ENCODE measurements at places on chromosomes 13 and 19.
A peak's percentile ranks its signal among the peaks of the same experiment; 100 is the strongest.

DNA sequence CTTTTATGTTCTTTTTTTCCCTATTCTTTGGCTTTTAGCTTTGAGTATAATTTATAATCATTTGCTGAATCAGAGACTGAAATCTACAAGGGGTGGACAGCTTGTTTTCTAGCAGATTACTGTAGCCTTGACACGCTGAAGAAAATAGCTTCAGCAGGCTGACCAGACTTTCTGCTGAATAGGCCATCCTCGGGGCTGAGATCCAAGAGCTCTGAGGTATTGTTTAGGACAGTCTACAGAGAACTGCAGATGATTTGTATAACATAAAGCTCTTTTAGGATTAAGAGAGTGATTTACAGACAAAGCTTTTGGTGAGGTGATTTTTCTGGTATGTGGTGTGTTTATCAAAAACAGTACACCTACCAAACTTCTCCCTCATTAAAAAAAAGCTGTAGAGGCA is 16.8 kb downstream of the POLR1D start:
- peak; percentile 42 for DNase-seq

DNA sequence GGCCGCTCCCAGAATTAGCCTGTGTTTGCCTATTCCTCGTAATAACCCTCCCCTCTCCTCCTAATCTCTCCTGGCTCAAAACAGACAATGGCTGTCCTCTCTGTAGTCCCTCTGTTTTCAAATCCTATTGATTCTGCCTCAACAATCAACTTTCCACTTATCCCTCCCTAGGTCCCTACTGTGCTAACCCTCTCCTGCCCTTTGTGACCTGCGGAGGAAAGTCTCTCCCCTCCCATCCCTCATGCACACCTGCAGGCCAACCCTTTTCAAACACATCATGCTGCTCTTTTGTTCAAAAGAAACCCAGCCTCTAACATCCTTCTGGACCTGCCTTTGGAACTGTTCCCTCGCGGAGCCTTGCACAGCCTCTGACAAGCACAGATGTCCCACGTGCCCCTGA is 37.3 kb downstream of the CILP2 start:
- no peak for DNase-seq

DNA sequence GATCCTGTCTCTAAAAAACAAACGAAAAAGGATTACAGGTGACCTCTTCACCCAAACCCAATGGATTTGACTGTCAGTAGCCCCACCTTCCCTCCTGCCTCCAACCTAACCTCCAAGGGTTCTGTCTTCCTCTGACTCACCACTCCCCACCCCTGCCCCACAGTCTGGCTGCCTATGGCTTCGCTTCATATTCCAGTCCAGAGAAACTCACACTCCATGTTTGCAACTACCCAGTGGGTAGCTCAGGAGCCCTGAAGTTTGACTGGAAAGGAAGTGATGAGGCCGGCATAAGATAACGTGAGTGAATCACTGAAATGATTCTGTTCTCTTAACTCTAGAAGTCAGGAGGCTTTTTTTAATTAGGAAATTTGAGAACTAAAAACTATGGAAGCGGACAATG is 303.9 kb downstream of the FOXO1 start:
- no peak for DNase-seq

- DNase-seq: no peak
Measured at GRCh38 chr19:28324275-28325060, 888.5 kb downstream of the UQCRFS1 start.
